ENCODE measurements at places on chromosomes 5 and 9.

GRCh38 chr9:105656131-105656921 lies 5.9 kb upstream of the TAL2 start:
- no peak for DNase-seq

DNA sequence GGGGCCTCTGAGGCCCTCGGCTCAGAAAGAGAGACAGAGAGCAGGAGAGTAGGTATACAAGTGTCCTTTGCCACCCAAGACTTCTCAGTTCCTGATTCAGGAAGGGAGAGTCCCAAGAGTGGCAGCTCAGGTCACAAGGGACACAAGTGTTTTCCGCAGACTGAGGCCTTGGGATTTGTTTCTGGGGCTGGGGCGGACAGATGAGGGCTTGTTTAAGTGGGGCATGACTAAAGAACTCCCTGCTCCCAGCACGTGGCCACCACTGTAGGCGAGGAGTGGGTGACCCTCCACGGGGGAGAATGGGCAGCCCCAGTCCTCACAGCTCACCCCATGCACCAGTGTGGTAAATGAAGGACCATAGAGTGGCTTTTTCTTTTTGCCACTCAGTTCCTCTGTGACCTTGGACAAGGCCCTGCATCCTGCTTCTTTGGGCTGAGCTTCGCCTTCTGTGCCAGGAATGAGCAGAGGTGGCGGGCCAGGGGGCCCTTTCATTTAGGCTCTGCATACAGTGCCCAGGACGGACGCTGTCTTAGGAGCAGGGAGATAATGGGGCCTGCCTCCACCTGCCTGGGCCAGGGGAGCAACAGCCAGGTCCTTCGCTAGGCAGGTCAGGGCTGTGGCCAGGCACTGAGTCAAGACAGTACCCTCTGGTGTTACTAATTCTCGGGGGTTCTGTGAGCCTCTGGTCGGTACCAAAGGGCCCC lies 50.8 kb downstream of the AMBP start:
- no peak for DNase-seq

GRCh38 chr5:143758750-143759149 lies 53.2 kb upstream of the HMHB1 start:
- DNase-seq, result no peak

DNA sequence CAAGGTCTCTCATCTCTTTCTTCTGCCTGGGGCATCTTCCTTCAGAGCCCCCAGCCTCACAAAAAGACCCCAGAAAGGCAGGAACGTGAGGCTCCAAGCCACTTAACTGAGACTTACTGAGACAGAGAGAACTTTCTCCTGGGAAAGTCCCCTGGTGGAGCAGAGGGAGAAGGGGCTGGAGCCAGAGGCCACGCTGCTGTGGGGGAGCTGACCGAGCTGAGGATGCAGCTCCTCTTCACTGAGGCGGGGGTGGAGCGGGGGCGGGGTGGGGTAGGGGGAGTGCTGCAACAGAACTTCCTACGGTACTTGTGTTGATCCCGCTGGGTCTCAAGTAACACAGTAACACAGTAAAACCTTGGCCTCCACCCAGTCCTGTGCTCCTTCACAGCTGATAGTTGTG lies 204.0 kb downstream of the FSTL4 start:
- no peak for DNase-seq

- DNase-seq, result no peak
These were observed 109.3 kb upstream of the APC start for GRCh38 chr5:112628214-112628980.

DNA sequence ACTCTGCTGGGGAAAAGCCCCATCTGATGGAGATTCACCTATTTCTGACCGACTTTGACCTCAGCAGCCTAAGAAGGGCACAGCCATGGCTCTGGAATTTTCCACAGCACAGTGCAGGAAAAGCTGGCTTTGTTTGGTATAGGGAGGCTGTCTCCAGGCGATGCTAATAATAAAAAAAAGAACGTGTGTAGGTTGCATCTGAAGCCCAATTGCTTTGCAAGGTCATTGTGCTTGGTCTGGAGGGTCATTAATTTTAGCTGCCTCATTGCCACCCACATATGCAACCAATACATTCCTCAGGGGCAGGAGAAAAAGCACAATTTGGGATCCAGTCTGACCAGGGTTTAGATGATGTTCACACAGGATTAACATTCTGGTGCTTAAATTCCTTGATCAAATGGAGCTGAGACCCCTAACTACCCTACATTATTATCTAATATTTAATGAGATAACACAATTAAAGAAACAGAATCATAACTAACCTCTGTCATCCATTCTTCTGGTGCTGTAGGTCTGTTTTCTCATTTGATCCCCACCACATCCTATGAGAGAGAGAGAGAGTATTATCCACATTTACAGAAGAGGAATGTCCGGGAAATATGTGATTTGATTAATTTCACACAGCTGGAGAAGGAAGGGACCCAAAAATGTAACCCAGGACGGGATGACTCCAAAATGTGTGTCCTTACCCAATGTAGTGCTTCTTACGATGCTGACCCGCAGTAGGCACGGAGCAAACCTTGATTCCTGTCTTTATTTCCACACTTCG lies 175.9 kb downstream of the RFK start:
- DNase-seq, result no peak

- no peak for DNase-seq
These were observed 161.2 kb upstream of the PTGER4 start for GRCh38 chr5:40518485-40518917.

- no peak for DNase-seq
These were observed 1.1 kb upstream of the DAP start for GRCh38 chr5:10761933-10762775.

GRCh38 chr5:116521173-116521872 lies 53.3 kb downstream of the SEMA6A start:
- DNase-seq, result no peak

DNA sequence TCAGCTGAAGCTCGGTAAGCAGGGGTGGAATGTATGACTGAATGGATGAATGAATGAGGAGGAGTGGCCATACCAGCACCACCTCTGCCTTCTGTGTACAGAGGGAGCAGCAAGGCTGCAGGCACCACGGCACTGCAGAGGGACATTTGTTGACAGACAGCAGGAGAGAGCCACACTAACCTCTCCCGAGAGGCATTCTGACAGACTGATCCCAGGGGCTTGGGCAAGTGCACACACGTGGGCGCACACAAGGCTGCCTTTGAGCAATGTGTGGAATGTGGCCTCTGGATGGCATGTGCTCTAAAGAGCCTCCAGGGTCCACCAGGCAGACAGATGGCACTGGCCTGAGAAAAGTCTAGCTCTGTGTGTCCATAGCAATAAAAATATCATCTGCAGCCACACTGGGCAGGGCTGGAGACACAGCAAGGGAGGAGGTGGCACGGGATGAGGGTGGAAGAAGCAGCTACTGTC lies 111.8 kb downstream of the ACTL7B start:
- DNase-seq, result no peak

- no peak for DNase-seq
These were observed 1.5 kb downstream of the C9orf40 start for GRCh38 chr9:74951107-74951720.

Data from activated CD8-positive, alpha-beta memory T cell treated with anti-CD3 and anti-CD28 coated beads for 1 hour (primary cell).